Activated CD4-positive, alpha-beta T cell treated with anti-CD3 and anti-CD28 coated beads, Interleukin-2, amount 50 U/mL, for 16 hours (primary cell): ENCODE measurements at places on chromosomes 6 and 20.

GRCh38 chr6:12048609-12049008, 36.5 kb downstream of the HIVEP1 start:
- DNase-seq = peak; percentile 39

- no peak for DNase-seq
These were observed 62.1 kb upstream of the ADGRB3 start for GRCh38 chr6:68572975-68573374.

- no peak for DNase-seq
These were observed 140.6 kb downstream of the KIF16B start for GRCh38 chr20:16432466-16433292.

- no peak for DNase-seq
These were observed 18.3 kb upstream of the GTSF1L start for GRCh38 chr20:43744966-43745730.

DNA sequence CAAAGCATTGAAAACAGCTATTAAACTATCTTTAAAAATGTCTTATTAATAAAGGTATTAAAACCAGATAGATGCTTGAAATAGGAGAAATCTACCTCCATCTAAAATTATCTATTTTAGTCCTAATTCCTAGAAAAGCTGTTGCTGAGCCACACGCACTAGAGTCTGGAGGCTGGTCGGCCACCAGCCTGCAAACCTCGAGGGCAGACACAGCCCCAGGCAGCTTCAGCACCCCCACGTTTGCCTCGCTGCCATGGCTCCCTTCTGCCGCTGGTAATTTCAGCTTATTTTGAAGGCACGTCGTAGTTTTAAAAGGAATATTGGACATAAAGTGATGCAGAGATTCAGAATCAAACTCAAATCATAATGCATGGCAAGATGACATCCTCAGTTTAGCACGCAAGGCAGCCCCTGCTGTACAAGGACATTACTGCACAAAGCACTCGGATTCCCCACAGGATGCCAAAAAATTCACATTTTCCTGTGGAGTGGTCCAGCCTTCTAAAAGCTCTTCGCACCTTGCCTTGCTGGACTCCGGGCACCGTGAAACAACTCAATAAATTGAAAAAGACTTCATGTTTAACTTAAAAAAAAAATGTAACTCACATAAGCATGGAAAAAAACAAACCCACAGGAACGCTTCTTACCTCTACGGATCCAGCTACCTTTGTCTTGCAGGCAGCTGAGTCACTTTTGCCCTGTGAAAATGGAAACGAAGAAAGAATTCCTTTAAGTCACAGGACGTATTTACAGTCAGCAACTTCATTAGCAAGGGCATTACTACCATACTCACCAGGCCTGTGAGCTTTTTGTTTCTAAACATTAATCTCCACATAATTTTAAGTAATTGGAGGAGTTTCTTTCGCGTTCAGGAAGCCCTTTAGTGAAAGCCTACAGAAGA, 143.4 kb upstream of the RPS6KA2 start:
- DNase-seq = no peak

DNA sequence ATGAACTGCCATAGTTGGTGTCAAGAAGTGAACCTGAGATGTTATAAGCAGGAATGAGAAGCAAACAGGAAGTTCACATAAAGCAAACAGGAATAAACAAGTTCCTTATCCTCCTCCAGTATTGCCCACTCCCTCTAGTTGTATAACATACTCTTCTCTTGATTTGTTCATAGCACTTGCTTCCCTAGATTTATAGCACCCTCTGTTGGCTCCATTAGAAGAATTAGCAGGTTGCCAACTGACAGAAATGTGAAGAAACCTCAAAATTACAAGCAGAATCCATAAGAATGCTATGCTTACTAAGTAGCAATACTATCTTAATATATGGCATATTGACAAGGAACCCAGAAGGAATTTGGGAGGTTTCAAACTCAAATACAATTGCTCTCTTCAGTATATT, 195.4 kb downstream of the TBX18 start:
- DNase-seq = no peak

- no peak for DNase-seq
These were observed 92.8 kb upstream of the SASH1 start for GRCh38 chr6:148249679-148250375.

DNA sequence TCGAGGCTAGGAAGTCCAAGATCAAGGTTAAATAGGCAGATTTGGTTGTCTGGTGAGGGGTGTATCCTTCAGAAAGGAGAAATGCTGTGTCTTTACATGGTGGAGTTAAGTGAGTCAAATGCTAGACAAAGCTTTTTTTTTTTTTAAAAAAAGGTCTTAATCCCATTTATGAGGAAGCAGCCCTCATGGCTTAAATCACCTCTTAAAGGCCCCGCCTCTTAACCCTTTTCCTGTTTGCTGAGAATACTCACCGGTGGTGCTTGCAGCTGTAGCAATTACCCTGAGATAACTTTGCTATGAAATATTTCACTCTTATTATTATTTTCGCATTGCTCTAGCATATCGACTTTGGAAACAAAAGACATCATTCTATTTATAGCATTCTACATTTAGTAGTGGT, 30.8 kb downstream of the FBXO30 start:
- no peak for DNase-seq

GRCh38 chr6:167000759-167001158, 1.6 kb downstream of the CEP43 start:
- no peak for DNase-seq

- no peak for DNase-seq
These were observed 279.2 kb upstream of the FERMT1 start for GRCh38 chr20:6401893-6402557.

GRCh38 chr6:29424575-29424974, 9.8 kb downstream of the OR12D1 start:
- peak; percentile 27 for DNase-seq

DNA sequence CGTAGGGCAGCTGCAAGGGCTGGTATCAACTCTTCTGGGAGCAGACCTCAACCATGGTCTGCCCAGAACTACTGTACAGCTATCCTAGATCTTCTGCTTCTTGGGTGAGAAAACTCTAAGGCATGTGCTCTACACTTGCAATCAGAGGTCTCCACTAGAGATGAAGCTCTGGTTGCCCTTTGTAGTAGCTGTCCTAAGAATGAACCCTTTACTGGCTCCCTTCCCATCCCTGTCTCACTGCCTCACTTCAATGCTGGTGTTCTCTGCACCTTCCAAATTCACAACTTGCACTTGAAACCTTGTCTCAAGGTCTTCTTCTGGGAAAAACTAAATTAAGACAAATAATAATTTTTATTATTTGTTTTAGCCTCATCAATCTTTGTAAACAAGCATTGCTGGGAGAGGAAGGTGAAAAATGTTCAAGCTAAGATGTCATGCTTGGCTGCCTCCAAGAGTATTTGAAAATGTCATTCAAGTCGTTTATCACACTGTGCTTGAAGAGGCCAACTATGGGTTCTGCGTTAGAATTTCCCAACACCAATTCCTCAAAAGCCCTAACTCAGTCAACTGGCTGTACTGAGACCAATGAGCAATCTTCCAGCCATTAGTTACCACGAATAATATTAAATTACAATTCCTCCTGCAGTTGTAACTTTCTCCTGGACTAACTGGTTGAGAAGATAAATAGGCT, 255.7 kb upstream of the PRND start:
- no peak for DNase-seq

- no peak for DNase-seq
These were observed 74.8 kb upstream of the PLCB4 start for GRCh38 chr20:8994045-8994444.

DNA sequence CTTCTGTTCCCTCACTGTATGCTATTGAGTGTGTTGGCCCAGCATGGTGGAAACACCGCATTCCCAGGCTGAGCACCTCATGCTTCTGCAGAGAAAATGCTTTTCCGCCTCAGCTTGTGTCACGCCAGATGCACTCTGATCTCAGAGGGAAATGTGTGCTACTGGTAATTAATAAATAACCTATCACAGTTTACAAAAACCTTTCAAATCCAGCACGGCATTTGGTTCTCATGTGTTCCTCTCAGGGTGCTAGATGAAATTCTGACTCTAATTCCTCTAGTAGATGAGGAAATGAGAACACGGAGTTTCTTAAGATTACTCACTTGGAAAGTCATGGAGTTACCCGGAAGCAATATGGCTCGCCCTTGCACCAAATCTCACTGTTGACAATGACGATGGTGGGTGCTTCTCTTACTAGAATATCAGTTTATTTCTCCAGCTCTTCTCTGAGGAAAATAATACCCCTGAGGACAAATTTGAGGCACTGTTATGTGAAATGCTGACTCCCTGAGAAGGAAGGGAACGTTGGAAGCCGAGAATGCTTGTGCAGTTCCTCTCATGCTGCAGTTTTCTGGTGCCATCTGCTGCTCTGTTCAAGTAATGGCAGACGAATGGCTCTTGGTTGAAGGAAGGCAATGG, 116.6 kb downstream of the RNF144B start:
- peak; percentile 48 for DNase-seq

DNA sequence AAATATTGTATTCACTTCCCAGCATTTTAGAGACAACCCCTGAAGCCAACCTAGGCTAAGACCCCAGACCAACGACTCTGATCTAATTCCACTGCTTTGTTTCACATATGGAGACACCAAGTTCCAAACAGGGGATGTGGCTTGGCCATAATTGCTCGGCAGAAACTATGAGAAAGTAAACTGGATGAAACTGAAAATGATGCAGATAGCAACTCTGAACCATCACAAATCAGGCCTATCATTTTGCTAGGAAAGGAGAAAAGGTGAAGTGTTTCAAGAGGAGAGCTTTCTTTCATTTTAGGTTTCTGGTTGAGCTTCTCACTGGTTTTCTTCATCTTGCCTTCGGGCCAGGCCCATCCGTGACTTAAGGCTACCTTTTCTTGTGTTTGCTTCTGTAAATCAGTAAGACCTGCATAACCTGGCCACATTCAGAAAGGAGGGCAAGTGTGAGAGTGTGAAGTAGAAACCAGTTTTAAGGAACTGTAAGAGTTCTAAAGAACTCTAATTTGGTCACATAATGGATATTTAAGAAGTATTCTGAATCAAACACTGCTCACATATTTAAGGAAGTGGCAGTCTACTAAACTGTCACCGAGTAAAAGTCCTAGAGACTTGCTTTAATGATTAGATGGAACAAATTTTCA, 105.8 kb downstream of the BACH2 start:
- peak; percentile 49 for DNase-seq
